ENCODE measurements at places on chromosomes 6 and 20. TPM values are rescaled to one million over a fixed set of nuclear protein-coding genes. Genes with fewer than 3 reads are reported as not detected.
A peak's percentile ranks its signal among the peaks of the same experiment; 100 is the strongest.

- no peak for DNase-seq
Measured at GRCh38 chr6:44776344-44776743, 388.8 kb downstream of the CDC5L start.

GRCh38 chr20:41018153-41018552 is 10.5 kb upstream of the TOP1 start:
- peak; percentile 97 for DNase-seq

DNA sequence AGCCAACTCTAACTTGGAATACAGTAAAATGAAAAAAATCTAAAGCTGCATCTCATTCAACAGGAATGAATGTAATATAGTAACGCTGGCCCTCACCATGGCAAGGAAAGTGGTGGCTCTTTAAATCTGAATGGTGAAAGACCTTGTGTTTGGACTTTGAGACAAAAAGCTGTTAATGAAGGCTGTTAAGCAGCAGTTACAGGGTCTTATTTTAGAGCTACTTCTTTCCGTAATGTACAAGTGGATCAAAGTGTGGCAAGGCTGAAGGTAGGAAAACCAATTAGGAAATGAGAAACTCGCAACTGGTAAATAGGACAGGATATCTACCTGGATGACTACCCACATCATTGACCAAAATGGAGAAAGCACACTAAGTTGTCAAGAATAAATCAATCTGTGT is 11.6 kb upstream of the TRIM39 start:
- no peak for DNase-seq

DNA sequence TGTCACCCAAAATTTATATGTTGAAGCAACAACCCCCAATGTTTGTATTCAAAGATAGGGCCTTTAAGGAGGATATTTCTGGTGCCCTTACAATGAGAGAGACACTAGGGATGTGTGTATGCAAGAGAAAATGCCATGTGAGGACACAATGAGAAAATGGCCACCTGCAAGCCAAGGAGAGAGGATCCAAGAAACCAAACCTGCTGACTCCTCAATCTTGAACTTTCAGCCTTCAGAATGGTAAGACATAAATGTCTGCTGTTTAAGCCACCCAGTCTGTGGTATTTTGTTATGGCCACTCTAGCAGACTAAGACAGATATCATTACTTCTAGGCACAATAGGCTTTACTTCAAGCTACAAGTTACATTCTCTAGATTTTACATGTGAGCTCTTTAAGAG is 1145.1 kb upstream of the MAP3K7 start:
- no peak for DNase-seq

DNA sequence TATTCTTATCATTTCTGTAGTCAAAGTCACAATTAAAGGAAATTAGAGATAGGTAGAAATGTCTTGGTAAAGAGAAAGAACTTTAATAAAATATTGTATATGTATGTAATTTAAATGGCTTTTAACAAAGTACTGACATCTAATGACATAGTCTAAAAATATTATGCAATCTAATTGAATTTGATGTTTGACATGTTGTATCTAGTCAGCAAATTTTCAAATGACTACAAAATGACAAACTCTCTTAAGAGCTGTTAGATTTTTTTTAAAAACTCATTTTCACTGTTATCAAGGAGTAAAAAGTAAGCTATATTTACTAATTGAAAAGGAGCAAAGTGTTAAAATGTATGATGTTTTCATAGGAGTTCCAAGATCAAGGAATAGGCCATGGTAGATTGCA is 176.9 kb downstream of the MEI4 start:
- no peak for DNase-seq

GRCh38 chr6:3696525-3697088 is 54.9 kb downstream of the PXDC1 start:
- DNase-seq, result no peak

DNA sequence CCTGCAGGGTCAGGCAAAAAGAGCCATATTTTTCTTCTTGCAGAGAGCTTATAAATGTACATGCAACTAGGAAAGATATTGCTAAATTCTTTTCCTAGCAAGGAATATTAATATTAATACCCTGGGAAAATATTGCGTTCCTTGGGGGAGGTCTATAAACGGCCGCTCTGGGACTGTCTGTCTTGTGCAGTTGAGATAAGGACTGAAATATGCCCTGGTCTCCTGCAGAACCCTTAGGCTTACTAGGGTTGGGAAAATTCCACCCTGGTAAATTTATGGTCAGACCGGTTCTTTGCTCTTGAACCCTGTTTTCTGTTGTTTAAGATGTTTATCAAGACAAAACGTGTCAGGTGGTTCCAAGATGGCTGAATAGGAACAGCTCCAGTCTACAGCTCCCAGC is 121.3 kb upstream of the CARMIL1 start:
- DNase-seq, result no peak

DNA sequence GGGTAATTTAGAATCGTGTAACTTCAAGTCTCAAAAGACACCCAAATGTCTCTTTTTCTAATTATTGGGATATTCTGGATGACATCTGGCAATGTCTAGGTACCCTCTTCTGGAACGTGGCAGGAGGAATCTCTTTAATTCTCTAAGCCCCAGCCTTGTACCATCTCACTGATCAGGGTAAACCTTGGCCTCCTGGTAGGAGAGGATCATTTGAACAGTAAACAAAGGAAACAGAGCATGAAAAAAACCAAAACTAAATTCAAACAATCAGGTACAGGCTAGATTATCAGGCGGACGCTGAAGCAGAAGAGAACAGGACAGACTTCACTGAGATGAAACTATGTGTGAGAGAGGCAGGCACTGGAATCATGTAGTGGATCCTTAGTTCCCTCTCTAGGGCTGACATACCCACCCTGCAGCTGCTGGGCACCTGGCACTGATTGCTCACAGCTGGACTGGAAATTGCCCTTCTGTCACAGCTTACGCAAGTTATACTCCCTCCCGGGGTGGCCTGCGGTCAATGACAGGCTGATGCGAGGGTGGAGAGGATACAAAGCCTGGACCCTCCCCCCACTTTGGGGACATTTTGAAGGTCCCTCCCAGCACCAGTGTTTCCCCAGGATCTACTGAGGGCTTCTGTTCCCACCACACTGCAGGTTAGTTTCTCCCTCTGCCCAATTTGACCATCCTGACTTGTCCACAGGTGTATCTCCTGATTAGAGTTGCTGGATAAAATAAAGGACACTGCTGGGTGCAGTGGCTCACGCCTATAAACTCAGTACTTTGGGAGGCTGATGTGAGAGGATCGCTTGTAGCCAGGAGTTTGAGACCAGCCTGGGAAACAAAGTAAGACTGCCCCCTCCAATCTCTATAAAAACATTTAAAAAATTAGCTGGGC is 20.6 kb upstream of the ZBTB24 start:
- no peak for DNase-seq

DNA sequence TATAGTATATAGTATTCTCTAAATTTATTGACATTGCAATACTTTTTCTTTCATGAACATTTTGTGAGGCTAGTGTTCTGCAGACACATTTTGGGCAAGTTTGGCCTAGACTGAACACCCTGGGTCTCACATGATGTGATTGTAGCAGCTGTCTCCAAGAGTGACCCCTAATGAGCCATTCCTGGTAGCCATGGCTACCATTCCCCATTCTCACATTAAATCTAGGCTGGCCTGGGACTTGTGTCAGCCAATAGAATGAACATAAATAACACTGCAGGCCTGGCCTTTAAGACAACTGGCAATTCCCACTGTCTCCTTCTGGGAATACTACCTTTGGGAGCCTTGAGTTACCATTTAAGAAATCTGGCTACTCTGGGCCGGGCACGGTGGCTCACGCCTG is 38.0 kb upstream of the TASP1 start:
- no peak for DNase-seq

DNA sequence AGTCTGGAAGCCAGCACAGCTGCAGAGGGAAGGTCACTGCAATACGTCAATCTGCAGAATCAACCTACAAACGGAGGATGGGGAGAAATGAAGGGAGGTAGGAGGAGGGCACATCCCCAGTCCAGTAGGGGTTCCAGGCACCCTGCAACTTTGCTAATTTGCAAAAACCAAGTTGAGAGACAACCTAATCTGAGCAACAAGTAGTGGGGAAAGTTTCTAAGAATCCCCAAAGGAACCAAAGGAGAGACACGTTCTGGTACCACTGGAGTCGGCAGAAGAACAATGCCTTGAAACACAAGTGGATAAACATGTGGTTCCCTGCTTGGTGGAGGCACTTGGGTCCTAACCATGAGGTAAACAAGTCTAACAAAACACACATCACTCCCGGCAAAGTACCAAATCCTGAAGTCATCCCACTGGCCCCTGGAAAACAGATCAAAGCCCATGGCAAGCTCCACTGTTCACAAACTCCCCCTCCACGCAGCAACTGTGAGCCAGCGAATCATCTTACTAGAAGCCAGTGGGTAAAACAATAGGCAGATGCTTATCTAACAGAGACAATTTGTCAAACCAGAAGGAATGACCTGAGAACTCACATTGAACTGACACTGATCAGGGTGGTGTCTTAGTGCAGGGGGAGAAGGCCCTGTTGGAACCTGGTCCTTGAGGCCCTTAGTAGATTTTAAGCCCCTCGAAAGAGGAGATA is 4.7 kb downstream of the MRPS18A start:
- DNase-seq, result no peak

- no peak for DNase-seq
Measured at GRCh38 chr20:52958211-52958610, 13.9 kb upstream of the TSHZ2 start.

- no peak for DNase-seq
Measured at GRCh38 chr6:128784266-128784665, 98.7 kb upstream of the LAMA2 start.

- DNase-seq, result no peak
Measured at GRCh38 chr6:98539741-98540140, 294.6 kb upstream of the POU3F2 start.

- DNase-seq, result no peak
Measured at GRCh38 chr6:42996513-42996912, 12.1 kb downstream of the PPP2R5D start.

DNA sequence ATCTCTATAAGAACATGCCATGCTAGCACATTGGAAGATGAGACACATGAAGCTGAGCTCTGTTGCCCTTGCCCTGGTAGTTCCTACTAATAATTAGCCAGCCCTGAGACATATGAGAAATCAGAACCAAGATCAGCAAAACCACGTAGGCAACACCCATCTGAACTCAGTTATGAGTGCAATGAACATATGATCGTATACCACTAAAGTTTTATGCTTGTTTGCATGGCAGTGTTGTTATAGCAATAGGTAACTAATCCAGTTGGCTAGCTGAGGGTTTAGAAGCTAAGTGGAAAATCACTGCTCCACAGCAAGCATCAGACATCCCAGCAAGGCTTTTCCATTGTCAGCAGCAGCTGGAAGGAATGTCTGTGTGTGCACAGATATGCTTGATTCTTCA is 180.7 kb downstream of the BTBD3 start:
- DNase-seq, result no peak

DNA sequence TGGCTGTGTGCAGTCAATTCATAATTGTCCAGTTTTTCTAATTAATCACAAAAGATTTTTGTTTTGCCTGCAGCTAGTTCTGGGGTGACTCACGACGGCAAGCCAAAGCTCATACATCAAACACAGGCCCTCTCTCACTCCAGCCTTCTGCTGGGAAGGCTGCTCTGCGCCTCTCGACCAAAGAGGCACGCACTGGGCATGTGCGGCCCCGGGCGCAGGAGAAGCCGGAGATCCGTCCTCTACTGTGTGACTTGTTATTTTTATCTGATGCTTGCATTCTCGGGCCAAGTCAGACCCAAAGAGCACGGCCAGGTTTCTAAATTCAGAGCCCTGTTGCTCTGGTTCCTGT is 98.5 kb downstream of the TFAP2A start:
- peak; percentile 93 for DNase-seq

DNA sequence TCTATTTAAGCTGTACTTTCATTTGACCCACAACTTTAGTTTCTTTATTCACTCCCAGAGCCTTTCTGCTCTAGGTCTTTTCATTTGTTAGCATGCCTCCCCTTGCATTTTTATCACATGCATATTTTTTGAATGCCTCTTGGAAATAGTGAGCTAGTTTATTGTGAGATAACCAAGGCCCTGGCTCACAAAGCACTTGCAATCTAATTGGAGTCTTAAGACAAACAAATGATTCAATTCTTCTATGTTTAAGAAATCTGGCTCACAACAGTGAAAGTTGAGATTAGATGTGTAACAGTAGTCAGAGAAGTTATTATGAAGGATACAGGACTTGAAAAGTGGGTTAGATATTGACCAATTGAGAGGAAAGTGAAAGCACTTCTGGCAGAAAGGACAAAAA is 173.4 kb downstream of the MOXD1 start:
- DNase-seq, result no peak

- no peak for DNase-seq
Measured at GRCh38 chr6:80962382-80962781, 790.1 kb downstream of the TENT5A start.

GRCh38 chr6:151493161-151493803 is 535 bp upstream of the CCDC170 start:
- no peak for DNase-seq

- DNase-seq, result no peak
Measured at GRCh38 chr6:53565886-53566285, 21.0 kb upstream of the GCLC start.

DNA sequence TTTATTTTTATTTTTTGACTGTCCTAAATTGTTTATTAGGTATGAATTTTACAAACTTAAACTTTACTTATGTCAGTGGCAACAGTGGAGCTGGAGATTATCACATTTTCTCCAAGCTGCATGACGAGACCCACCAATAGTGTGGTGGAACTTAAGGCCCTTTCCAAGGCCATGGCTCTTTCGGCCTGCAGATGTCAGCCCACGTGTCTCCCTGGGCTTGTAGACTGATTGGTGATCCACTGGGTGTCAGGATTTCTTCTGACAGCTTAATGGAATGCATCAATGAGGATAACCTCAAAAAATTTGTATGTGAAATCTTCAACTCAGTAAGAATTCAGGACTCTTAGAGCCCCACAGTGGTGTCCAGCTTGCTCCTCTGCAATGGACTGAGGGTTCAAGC is 32.3 kb upstream of the OVOL2 start:
- DNase-seq, result no peak

GRCh38 chr6:6927521-6928361 is 180.0 kb upstream of the RREB1 start:
- DNase-seq, result no peak

LST1 gene
- polyA plus RNA-seq, result 0.20 TPM

PHACTR2 gene
- polyA plus RNA-seq, result 3.3 TPM

GZF1 gene
- 3.1 TPM for polyA plus RNA-seq

RAB44 gene
- polyA plus RNA-seq, result 0.01 TPM

PPP1R14C gene
- polyA plus RNA-seq, result 31.2 TPM

HNF4A gene
- polyA plus RNA-seq, result not detected

HSPA12B gene
- 0.02 TPM for polyA plus RNA-seq

TFAP2D gene
- not detected for polyA plus RNA-seq

DEFB132 gene
- polyA plus RNA-seq, result not detected

ABCC10 gene
- 20.8 TPM for polyA plus RNA-seq

Data from foreskin keratinocyte (primary cell).